Stimulated activated CD4-positive, alpha-beta T cell treated with anti-CD3 and anti-CD28 coated beads, Interleukin-12 subunit alpha, Interleukin-12 subunit beta, amount 100 ng/mL, for 48 hours (primary cell): ENCODE measurements at places on chromosomes 13 and 19.
A peak's percentile ranks its signal among the peaks of the same experiment; 100 is the strongest.

- DNase-seq = peak; percentile 59
Observed at GRCh38 chr19:3163230-3163886, 15.2 kb upstream of the S1PR4 start.

GRCh38 chr19:6971366-6971765 lies 49.9 kb downstream of the MBD3L2B start:
- no peak for DNase-seq

GRCh38 chr19:9178901-9179300 lies at the start of gene OR7D2:
TSS of gene OR7D2 (plus strand) at chr19:9178979. CDS start at chr19:9185782, 6,803 bp downstream.
- no peak for DNase-seq

DNA sequence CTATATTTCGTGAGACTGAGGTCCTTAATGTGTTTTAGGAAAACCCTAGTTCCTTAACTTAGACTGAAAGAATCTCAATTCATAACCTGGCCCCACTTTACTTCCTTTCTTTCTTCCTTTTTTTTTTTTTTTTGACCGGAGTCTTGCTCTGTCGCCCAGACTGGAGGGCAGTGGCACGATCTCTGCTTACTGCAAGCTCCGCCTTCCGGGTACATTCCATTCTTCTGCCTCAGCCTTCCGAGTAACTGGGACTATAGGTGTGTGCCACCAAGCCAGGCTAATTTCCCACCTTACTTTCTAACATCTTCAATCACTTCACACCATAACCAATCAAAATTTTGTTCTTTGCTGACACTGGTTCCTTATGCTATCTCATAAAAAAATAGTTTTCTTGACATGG lies 2097.0 kb downstream of the PCDH9 start:
- DNase-seq = no peak

DNA sequence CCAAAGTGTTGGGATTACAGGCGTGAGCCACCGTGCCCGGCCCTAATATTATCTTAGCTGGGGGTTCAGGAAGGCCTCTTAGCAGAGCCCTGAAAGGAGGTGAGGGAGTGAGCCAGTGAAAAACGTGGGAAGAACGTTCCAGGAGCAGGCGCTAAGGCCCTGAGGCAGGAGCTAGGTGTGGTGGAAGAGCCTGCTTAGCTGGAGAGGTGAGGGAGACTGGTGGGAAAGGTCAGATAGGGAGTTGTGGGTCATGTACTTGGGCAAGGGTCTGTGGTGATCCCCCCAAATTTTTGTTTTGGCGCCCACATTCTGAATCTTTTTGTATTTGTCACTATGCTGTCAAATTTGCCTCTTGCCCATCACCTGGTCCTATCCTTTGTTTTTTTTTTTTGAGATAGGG lies 5.1 kb upstream of the INAFM1 start:
- no peak for DNase-seq

- no peak for DNase-seq
Observed at GRCh38 chr19:19321141-19321577, 530 bp downstream of the MAU2 start.

GRCh38 chr13:41780715-41781706 lies 179.9 kb downstream of the VWA8 start:
- DNase-seq = no peak

GRCh38 chr13:33388286-33388998 lies 102.9 kb upstream of the STARD13 start:
- DNase-seq = no peak

- no peak for DNase-seq
Observed at GRCh38 chr13:88118952-88119351, 447.8 kb downstream of the SLITRK5 start.

DNA sequence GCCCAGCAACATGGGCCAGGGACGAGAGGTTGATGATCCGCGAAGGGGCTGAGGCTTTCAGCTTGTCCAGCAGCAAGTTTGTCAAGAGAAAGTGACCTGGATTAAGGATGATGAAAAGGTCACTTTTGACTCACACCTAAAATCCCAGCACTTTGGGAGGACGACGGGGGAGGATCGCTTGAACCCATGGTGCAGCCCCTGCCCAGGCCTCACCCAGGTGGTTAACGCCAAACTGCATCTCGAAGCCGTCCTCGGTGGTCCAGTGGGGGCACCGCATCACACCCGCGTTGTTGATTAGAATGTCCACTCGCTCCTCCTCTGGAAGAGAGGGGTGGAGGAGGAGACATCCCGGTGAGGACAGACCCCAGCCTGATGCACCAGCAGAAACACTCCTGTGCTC lies 10.4 kb upstream of the GP6 start:
- no peak for DNase-seq
